ENCODE measurements at places on chromosomes 6 and 20.

GRCh38 chr20:61649860-61650162 is 397.8 kb downstream of the CDH4 start:
- DNase-seq: no peak

DNA sequence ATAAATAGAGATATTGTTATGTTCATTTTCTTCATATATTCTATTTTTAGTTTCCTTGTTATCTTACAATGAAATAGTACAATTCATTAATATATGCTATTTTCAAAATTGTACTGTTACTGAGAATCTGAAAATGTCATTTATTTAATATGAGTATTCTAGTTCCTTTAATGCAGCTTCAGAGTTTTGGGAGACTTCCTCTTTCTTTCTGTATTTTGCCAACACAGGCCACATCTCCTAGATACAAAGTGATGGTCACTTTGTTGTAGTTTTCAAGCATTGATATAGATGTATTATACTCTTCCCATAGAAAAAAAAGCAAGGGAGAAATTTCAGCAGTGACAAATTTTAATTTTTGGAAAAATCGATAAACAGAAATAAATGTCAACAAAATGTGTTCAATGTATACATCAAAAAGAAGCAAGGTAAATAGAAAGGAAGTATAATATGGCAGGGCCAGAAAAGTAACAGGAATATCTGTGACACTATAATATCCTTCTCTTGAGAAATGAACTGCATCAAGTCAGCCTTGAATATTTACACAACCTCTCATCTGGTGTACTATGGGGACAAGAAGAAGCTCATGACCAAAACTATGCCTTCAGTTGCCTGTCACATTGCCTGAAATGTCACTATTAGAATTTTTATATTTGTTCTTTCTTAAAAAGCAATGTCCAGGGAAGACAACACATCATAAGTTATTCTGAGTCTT is 396.0 kb downstream of the TBC1D32 start:
- no peak for DNase-seq

- no peak for DNase-seq
These were observed 31.3 kb downstream of the MOCS1 start for GRCh38 chr6:39902786-39903465.

- DNase-seq: no peak
These were observed 73.7 kb downstream of the FARS2 start for GRCh38 chr6:5335020-5335419.

Data from M059J (cell line).